ENCODE measurements at places on chromosomes 7 and 10.

DNA sequence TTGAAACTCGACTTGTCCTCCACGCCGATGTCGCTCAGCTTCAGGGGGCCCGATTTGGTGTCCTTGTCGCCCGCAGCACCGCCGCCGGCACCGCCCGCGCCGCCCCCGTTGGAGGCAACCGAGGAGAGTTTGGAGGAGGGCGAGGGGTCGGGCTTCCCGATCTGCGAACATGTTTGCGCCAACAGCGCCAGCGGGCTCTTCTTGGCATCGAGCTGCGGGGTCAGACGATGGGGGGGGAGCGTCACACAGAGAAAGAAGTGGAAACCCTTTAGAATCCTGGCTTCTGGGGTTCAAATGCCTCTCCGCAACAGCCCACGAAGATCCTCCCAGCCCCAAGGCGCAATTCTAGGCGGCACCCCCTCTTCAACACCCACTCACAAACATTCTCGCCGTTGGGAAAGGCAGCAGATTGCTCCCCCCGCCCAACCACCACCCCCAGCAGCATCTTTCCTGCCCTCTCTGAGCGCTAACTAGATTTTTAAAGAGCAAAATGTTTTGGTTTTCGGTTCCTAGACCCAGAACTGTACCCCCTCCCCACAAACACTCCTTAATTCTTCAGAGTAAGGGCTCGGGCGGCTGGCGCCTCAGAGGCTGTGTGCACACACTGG, 1.3 kb downstream of the ZNF503 start:
- no peak for DNase-seq

DNA sequence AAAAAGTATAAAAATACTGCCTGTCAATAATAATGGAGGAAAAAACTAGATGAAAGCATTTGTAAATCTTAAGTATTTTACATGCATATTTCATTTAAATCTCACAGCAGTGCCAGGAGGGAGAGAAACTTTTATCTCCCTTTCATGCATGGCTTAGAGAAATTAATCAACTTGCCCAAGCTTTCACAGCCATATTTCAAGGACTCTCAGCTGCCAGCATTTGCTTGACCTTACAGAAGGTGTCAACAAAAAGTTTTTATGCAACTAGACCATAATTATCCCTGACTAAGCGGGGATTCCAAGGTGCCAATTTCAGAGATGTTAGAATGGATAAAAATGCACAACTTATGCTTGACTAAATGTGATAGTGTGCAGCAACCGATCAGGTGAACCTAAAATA, 125.4 kb downstream of the ZFAND4 start:
- DNase-seq = no peak

GRCh38 chr10:122421742-122422141, 32.7 kb upstream of the ARMS2 start:
- DNase-seq = no peak

GRCh38 chr7:21942955-21943354, 2.7 kb downstream of the CDCA7L start:
- no peak for DNase-seq

- DNase-seq = no peak
Observed at GRCh38 chr10:34280599-34281374, 534.3 kb downstream of the PARD3 start.

All from activated naive CD8-positive, alpha-beta T cell treated with anti-CD3 and anti-CD28 coated beads for 36 hours (primary cell).